ENCODE measurements at places on chromosomes 4 and X. TPM values are rescaled to one million over a fixed set of nuclear protein-coding genes. Genes with fewer than 3 reads are reported as not detected.

DNA sequence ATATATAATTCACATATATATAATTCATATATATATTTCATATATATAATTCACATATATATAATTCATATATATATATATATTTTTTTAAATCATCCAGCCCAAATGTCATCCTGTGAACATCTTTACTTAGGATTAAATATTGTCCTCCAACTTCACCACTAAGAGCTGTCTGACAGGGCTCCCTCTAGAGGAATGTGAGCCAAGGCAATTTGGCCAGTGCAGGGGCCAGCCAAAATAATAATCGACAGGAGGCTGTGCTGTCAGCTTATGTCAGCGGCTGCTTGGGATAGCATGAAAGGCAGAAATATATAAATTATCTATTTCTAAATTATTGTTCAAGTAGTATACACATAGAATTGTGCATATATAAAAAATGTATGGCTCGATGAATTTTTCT is 29.5 kb downstream of the EGFL6 start:
- H3K27me3 ChIP-seq: no peaks in the 10 kb centered on the region
- H3K36me3 ChIP-seq: no peaks in the 10 kb centered on the region
- H3K4me1 ChIP-seq: no peaks in the 10 kb centered on the region

DNA sequence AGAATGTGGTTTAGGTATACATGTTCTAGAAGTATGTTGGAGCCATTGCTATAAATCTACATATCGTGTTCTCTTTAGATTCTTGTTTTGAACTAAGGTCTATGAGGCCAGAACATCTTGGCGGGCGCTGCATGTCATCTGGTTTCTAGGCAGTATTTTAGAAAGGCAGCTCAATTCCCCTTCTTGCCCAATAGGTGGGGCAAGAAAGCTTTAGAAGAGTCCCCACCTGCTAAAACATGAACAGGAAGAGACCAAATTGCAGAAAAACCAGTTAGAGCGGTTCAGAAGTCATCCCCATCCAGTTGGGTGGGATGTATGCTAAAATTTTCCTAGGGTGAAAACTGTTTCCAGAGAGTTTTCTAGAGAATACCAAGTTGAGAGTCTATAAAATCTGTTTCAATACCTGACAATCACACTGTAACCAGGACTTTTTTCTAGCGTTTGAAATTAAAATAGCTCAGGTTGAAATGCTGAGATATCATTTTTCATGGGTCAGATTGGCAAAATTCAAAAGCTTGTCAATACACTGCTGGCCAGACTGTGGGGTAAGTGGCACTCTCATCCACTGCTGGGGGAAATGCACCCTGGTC is 17.5 kb upstream of the SH3KBP1 start:
- H3K36me3 ChIP-seq: no peaks in the 10 kb centered on the region
- H3K27ac ChIP-seq: no peak overlapping the region
- no peak for DNase-seq
- no peak overlapping the region for H3K4me3 ChIP-seq

DNA sequence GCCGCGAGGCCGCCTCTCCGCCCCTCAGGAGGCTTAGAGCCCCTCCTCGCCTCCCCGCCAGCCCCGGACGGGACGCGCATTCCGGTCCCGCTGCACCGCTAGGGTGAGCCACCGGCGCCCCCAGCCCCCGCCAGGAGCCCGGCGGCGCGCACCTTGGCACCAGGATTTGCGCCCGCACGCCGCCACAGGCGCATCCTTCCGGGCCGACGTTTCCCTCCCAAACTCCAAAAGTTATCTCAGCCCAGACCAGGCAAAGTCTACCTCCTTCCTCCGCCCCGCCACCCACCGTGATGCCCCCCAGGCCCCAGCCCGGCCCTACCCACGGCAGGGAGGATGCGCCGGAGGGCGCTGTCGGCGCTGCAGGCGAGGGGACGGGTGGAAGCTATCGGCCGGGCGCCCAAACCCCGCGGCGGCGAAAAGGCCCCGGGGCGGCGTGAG is 538 bp downstream of the SCML2 start:
- H3K36me3 ChIP-seq: no peaks in the 10 kb centered on the region
- peak overlapping the region; percentile 91 for H3K4me3 ChIP-seq
- peak overlapping the region; percentile 54 for H3K27ac ChIP-seq
- peak; percentile 47 for DNase-seq
- H3K27me3 ChIP-seq: peaks cover 2% of the 10 kb centered on the region

DNA sequence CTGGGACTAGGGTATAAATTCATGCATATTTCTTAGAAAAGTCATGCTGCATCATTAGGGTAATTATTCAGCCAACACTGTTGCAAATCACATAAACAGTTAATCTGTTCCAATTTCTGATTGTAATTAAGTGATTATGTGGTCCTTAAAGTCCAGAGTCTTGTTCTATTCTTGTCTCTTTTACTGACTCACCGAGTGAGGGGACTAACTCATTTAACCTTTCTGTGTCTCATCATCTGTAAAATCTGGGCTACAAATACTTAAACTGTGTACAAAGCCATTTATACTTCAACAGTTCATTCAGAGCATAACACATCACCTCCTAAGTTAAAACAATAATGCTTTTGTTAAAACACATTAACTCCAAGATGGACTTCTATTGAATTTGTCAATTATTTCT is 65.4 kb upstream of the KLHL13 start:
- H3K4me1 ChIP-seq: peaks cover 8% of the 10 kb centered on the region
- no peaks in the 10 kb centered on the region for H3K27me3 ChIP-seq
- H3K27ac ChIP-seq: no peak overlapping the region
- no peak overlapping the region for H3K4me3 ChIP-seq
- DNase-seq: no peak

- no peaks in the 10 kb centered on the region for H3K4me1 ChIP-seq
- no peaks in the 10 kb centered on the region for H3K36me3 ChIP-seq
- no peak for DNase-seq
Measured at GRCh38 chr4:136088211-136088867, 1444.0 kb downstream of the PCDH18 start.

DNA sequence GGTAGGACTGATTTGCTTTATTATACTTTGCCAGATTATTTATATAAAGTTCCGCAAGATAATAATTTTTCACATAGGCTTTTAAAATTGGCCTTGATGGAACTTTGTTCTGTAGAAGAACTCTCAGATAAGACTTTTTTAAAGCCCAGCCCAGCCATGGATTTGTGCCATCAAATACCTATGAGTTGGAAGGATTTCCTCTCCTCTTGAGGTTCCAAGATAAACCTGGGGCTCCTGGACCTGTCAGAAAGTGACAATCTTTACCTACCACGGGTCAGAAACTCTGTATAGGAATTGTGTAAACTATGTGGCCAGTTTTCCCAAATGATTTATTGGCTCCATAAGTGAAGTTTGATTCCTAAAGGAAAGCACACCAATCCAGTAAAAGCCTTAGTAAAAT is 271.9 kb upstream of the GRID2 start:
- H3K4me1 ChIP-seq: no peaks in the 10 kb centered on the region
- H3K36me3 ChIP-seq: no peaks in the 10 kb centered on the region
- DNase-seq: no peak
- H3K27me3 ChIP-seq: no peaks in the 10 kb centered on the region

- no peak for DNase-seq
- H3K27ac ChIP-seq: no peak overlapping the region
- H3K36me3 ChIP-seq: no peaks in the 10 kb centered on the region
- peaks cover 17% of the 10 kb centered on the region for H3K4me1 ChIP-seq
- no peak overlapping the region for H3K4me3 ChIP-seq
- no peaks in the 10 kb centered on the region for H3K27me3 ChIP-seq
Measured at GRCh38 chrX:46330513-46330912, 214.7 kb downstream of the ZNF674 start.

DNA sequence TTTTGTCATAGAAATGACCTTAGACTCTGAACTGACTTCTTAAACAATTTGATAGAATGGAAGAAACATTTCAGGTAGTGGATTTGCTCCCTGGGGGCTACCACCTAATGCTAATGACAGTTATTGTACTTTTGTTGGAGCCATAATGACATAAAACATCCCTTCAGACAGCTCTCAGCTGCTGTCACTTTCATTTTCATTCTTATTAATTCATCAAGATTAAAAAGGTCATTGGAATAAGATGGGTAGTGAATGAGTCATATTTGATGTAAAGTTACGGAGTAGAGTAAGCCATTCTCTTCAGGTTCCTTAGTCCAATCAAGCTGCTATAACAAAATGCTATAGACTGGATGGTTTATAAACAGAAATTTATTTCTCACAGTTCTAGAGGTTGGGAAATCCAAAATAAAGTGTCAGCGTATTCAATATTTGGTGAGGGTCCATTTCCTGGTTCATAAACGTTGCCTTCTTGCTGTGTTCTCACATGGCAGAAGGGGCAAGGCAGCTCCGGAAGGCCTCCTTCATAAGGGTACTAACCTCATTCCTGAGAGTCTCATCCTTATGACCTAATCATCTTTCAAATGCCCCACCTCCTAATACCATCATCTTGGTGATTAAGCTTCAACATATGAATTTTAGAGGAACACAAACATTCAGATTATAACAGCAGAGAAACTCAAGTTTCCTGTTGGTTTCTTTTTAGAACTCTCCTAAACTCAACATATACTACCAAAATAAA is 268.5 kb downstream of the ARAP2 start:
- H3K27me3 ChIP-seq: no peaks in the 10 kb centered on the region
- no peak overlapping the region for H3K27ac ChIP-seq
- no peaks in the 10 kb centered on the region for H3K36me3 ChIP-seq
- no peak for DNase-seq
- H3K4me3 ChIP-seq: no peak overlapping the region

GRCh38 chr4:80204433-80205011 is 7.2 kb downstream of the PRDM8 start:
- H3K27me3 ChIP-seq: peaks cover 26% of the 10 kb centered on the region
- peaks cover 40% of the 10 kb centered on the region for H3K4me1 ChIP-seq
- DNase-seq: no peak

DNA sequence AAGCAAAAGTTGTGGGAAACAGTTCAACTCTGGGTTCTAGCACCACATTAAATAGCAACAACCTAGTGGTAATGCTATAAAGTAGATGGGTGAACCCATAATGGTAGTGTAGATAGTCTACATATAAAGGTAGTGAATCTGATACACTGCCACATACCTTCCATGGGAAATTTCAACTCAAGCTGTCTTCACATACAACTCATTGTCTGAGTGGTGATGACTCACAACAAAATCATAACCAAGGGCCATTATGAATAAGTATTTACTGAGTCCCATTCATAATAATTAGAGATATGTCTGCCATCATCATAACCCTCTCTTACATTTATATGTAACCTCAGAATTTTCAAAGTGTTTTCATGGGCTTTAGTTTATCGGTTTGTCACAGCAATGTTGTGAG is 34.8 kb downstream of the EGF start:
- no peak for DNase-seq
- H3K36me3 ChIP-seq: peaks cover 7% of the 10 kb centered on the region
- H3K4me3 ChIP-seq: no peak overlapping the region
- peaks cover 3% of the 10 kb centered on the region for H3K4me1 ChIP-seq

DNA sequence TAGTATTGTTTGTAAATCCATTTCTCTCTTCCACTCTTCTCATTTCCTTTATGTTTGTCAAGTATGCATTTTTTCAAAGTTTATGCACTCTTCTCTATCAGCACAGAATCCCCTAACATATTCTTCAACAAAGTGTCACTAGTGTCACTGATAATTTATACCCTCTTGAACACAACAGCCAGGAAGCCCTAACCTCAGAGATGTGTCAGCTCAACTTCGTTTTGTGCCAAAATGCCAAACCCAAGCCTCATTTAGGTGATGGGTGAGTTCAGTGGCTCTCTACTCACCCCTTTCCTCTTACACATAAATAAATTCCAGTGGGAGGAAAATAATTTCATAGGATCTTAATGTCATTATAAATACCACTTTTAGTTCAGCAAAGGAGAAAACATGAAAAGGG is 22.4 kb upstream of the P2RY10 start:
- H3K27me3 ChIP-seq: no peaks in the 10 kb centered on the region
- no peaks in the 10 kb centered on the region for H3K4me1 ChIP-seq
- H3K36me3 ChIP-seq: no peaks in the 10 kb centered on the region
- DNase-seq: no peak
- no peak overlapping the region for H3K4me3 ChIP-seq

DNA sequence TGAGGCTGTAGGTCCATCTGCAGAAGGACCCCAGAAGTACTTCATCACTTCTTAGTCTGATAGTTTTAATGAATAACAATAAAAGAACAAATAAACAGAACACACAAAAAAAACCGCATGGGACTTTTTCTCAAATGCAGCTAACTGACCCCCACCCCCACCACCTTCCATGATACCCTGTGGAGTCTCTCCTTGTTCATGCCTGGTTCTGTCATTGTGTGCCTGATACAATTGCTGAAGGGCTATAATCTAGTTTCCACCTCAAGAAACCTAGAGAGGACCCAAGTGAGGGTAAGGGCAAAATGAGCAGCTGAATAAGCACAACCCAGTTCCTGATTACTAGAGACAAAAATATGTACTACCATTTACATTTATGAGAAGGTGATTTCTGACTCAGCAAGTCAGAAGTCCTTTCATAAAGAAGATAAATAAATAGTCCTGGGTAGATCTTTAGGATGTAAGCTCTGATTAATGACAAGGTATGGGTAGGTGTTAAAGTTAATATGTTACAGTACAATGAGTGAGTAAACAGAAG is 155.1 kb downstream of the TMA16 start:
- H3K4me3 ChIP-seq: no peak overlapping the region
- DNase-seq: no peak
- H3K4me1 ChIP-seq: no peaks in the 10 kb centered on the region
- H3K27me3 ChIP-seq: no peaks in the 10 kb centered on the region

DNA sequence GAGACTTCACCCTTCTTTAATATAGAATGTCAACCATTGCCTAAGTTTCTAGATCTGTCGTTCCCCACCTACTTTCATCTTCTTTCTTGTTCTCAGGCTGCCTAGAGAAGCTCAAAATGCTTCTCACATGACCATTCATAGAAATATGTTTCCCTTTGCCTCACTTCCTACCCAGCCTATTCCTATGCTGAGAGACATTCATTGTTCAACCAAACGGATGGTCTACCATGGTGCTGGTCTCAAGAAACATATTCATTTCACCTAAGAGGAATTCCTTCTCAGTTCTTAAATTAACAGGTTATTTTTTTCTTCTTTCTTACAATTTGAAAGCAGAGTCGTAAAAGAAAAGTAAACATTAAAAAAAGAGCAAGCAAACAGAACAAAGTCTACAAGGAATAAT is 20.3 kb upstream of the SLC7A11 start:
- no peaks in the 10 kb centered on the region for H3K27me3 ChIP-seq
- H3K4me1 ChIP-seq: peaks cover 10% of the 10 kb centered on the region
- no peak for DNase-seq
- no peak overlapping the region for H3K27ac ChIP-seq

GRCh38 chrX:49001521-49002090 is 458 bp downstream of the GRIPAP1 start:
- peaks cover 27% of the 10 kb centered on the region for H3K4me1 ChIP-seq
- H3K4me3 ChIP-seq: peak overlapping the region; percentile 97
- peaks cover 6% of the 10 kb centered on the region for H3K27me3 ChIP-seq

The TMEM271 gene
- total RNA-seq: not detected

The SLC9B1 gene
- 1.6 TPM for total RNA-seq

The CCKAR gene
- not detected for total RNA-seq

The KIF4A gene
- 7.6 TPM for total RNA-seq

The MAGEB1 gene
- total RNA-seq: not detected

The MAGEE1 gene
- total RNA-seq: 3.2 TPM

The CACNA1F gene
- total RNA-seq: 0.59 TPM

The OTUD6A gene
- not detected for total RNA-seq

The OCIAD1 gene
- total RNA-seq: 121 TPM
